ENCODE measurements at places on chromosomes 12 and 14. TPM values are rescaled to one million over a fixed set of nuclear protein-coding genes. Genes with fewer than 3 reads are reported as not detected.

The NID2 gene
- total RNA-seq, result 62.4 TPM

The AACS gene
- 15.3 TPM for total RNA-seq

The FITM1 gene
- 0.34 TPM for total RNA-seq

The ANO2 gene
- total RNA-seq, result 29.1 TPM

The ERP27 gene
- not detected for total RNA-seq

The RNASE7 gene
- not detected for total RNA-seq

The PTGER2 gene
- 0.11 TPM for total RNA-seq

The BAG5 gene
- total RNA-seq, result 31.3 TPM

The GNB3 gene
- 0.26 TPM for total RNA-seq

The ACVRL1 gene
- 263 TPM for total RNA-seq

The SUDS3 gene
- 28.2 TPM for total RNA-seq

The CCDC184 gene
- 0.11 TPM for total RNA-seq

The NUDT4 gene
- 104 TPM for total RNA-seq

Data from dermis lymphatic vessel endothelial cell (primary cell).